Upper lobe of left lung (tissue), 6 donors: ENCODE measurements at places on chromosomes 1 and 21. TPM values are rescaled to one million over a fixed set of nuclear protein-coding genes. Genes with fewer than 3 reads are reported as not detected.

CADM3 gene
- 16.0 TPM for total RNA-seq

GRCh38 chr1:151995774-151996173 lies 2.1 kb upstream of the S100A10 start:
- no peak for DNase-seq

SLC45A1 gene
- not detected for total RNA-seq

VASH2 gene
- total RNA-seq = 1.4 TPM

GRCh38 chr1:67947114-67947513 lies 103.3 kb downstream of the DIRAS3 start:
- DNase-seq = no peak

SPRR1A gene
- not detected for total RNA-seq
